ENCODE measurements at places on chromosomes 7 and 10. TPM values are rescaled to one million over a fixed set of nuclear protein-coding genes. Genes with fewer than 3 reads are reported as not detected.

The SLC18A2 gene
- total RNA-seq: 2.8 TPM

The KCNH2 gene
- total RNA-seq: 0.94 TPM

The CCL24 gene
- total RNA-seq: not detected

The NKX2-3 gene
- not detected for total RNA-seq

The HGF gene
- 2.7 TPM for total RNA-seq

The GDF10 gene
- total RNA-seq: not detected

The LRRC4 gene
- total RNA-seq: 1.3 TPM

The ANKRD61 gene
- not detected for total RNA-seq

The PWWP2B gene
- 17.9 TPM for total RNA-seq

The ODAD2 gene
- 0.10 TPM for total RNA-seq

The SPDYE2 gene
- total RNA-seq: 0.21 TPM

The OPALIN gene
- not detected for total RNA-seq

The VWDE gene
- total RNA-seq: 1.6 TPM

The CD36 gene
- total RNA-seq: 364 TPM

The FOXP2 gene
- total RNA-seq: not detected

The AGMO gene
- not detected for total RNA-seq

The TEX47 gene
- not detected for total RNA-seq

The RTKN2 gene
- 9.8 TPM for total RNA-seq

The SLC26A5 gene
- total RNA-seq: not detected

The CDNF gene
- total RNA-seq: 1.0 TPM

The NKX1-2 gene
- total RNA-seq: not detected
